Esophagus muscularis mucosa (tissue), 4 donors: ENCODE measurements at places on chromosomes 16 and 17. TPM values are rescaled to one million over a fixed set of nuclear protein-coding genes. Genes with fewer than 3 reads are reported as not detected.

SMIM36 gene
- total RNA-seq = not detected

KRTAP2-1 gene
- not detected for total RNA-seq

SLC5A10 gene
- total RNA-seq = not detected

ST6GALNAC2 gene
- total RNA-seq = 9.1 TPM

SF3B3 gene
- total RNA-seq = 61.8 TPM

C17orf100 gene
- total RNA-seq = 0.50 TPM

KRTAP2-3 gene
- not detected for total RNA-seq

SLC13A2 gene
- total RNA-seq = not detected

DNA sequence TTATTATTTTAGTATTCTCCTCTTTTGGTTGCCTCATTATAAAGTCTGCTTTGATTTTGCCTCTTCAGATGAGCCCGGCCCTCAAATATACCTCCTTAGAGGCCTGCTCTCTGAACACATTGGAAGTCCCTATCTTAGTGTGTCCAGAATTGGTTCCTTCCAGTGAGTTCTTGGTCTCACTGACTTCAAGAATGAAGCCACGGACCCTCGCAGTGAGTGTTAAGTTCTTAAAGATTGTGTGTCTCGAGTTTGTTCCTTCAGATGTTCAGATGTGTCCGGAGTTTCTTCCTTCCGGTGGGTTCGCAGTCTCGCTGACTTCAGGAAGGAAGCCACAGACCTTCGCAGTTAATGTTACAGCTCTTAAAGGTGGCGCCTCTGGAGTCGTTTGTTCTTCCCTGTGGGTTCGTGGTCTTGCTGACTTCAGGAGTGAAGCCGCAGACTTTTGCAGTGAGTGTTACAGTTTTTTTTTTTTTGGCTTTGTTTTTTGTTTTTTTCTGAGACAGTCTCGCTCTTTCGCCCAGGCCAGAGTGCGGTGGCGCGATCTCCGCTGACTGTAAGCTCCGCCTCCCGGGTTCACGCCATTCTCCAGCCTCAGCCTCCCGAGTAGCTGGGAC is 45.8 kb upstream of the NOS2 start:
- DNase-seq = no peak

GRCh38 chr16:12144355-12144754 is 167.8 kb downstream of the SNX29 start:
- DNase-seq = no peak

- DNase-seq = no peak
Observed at GRCh38 chr16:61500851-61501250, 535.4 kb downstream of the CDH8 start.

GRCh38 chr16:17245776-17246175 is 225.0 kb downstream of the XYLT1 start:
- DNase-seq = no peak

- no peak for DNase-seq
Observed at GRCh38 chr17:82031303-82031884, at the start of gene RAC3. Gene RAC3 (plus strand): TSS chr17:82031678. CDS start chr17:82031762, 84 bp downstream.

DNA sequence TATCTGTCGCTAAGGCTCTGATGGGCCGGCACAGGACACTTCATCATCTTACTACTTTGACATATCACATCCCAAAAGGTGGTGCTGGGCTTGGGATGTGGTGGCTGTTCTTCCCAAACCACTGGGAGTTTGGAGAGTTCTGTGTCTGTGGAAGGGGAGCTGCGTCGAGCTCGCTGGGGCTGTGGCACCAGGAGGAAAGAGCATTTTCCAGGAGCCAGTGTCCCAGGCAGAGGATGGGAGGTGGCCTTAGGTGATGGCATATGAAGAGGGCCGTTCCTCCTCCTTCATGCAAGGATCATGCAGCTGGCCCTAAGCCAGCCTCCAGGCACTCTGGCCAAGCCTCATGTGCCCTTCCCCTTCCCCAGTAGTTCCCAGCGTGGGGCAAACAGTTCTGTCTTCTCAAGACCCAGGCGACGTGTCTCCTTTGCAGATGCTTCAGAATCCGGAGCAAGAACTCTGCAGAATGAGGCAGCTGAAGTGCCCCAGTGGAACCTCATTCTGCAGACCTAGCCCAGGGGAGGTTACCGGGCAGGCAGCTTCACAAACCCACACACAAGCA is 89.4 kb upstream of the TNRC6C start:
- DNase-seq = no peak

DNA sequence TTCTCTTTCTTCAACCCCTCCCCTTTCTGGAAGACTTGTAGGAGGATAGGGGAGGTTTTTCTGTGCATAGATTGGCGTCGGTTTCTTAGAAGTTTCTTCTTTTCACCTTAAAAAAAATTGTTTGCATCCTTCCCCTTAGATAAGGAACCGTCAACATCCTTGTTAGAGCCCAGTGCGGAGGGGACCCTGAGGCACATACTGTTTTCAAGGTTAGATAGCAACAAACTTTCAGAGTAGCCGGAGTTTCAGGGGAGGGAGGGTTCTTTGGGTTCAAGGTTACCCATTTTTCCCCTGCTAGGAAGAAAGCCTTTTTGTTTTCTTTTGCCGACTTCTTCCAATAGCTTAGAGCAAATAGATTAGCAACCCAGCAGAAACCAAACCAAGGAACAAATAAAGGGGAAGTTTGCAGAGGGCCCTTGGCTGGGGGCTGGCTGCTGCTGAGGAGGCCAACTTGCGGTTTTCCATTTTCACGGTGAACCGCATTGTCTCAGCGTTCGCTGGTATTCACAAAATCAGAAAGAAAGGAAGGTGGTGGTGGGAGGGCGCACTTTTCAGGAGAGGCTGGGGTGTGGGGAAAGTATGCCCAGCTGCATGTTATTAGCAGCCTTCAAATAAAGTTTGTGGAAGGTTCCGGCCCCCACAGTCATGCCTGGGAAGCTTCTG is 28.8 kb downstream of the MSI2 start:
- DNase-seq = no peak

DNA sequence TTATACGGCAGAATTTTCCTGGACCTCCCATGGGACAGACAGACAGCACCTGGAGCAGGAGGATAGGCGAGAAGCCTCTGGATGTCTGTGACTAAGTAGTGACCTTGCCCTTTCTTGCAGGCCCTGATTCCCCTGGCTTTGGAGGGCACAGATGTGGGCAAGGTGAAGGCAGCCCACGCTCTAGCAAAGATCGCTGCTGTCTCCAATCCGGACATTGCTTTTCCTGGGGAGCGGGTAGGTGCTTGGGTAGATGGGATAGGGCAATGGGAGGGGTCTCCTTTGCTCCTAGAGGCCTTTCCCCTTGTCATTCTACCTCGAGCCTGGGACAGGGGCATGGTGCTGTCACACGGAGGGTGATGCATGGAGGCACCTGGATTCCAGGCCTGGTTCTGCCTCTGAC is 17.3 kb downstream of the SLC35G3 start:
- no peak for DNase-seq

DNA sequence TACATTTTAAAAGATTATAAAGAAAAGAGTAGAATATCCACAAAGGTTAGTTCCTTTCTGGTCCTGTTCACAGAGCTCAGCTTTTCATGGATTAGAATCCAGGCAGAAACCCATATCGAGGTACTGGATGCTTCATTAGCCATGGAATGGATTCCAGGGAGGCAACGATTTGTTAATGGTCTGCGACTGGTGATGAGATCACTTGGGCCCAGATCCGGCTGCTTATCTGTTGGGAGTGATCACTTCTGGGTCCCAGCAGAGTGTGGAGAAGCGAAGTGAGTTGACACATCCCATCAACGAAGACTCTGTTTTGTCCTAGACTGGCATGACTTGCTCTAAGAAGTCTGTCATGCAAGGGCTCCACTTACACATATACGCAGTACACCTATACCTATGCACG is 165.8 kb downstream of the MAF start:
- no peak for DNase-seq

DNA sequence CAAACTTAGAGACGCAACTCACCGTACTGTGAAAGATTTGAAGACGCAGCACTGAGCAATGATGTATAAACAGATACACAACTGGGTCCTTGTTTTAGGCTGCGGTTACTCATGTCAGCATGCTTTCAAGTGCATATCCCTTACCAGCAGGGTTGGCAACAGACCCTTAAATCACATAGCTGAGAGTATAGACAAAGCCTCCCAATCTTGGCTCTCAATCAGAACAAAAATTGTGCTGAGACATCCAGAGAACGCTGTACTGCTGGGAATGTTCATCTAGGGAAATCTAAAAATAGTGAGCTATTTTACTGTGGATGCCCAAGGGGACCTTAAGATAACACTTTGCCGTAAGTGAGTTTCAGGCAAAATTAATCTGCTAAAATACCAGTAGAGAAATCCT is 84.4 kb upstream of the NUDT7 start:
- DNase-seq = peak; percentile 66

- DNase-seq = peak; percentile 68
Observed at GRCh38 chr16:69711115-69711740, 15.1 kb downstream of the NQO1 start.

- no peak for DNase-seq
Observed at GRCh38 chr17:47776330-47777197, 43.5 kb downstream of the TBX21 start.

- no peak for DNase-seq
Observed at GRCh38 chr16:85916141-85916890, 17.4 kb downstream of the IRF8 start.

DNA sequence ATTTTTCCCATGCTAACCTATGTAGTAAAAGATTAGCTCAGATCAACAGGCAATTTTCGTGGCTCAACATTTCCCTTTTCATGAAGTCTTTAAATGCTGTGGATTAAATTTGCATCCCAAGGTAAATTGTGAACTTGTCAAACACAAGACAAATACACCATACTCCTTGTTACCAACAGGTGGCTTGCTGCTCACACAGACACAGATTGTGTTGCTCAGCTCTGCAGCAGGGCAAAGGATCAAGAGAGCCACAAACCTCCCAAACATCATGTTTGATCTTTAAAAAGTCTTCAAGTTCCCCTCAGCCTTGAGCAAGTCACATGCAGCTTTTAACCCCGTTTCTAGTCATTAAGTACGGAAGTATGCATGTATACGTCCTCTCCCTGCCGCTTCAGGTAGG is 119.6 kb upstream of the CNTNAP4 start:
- no peak for DNase-seq

GRCh38 chr17:1963250-1963649 is 61.9 kb downstream of the RTN4RL1 start:
- no peak for DNase-seq

DNA sequence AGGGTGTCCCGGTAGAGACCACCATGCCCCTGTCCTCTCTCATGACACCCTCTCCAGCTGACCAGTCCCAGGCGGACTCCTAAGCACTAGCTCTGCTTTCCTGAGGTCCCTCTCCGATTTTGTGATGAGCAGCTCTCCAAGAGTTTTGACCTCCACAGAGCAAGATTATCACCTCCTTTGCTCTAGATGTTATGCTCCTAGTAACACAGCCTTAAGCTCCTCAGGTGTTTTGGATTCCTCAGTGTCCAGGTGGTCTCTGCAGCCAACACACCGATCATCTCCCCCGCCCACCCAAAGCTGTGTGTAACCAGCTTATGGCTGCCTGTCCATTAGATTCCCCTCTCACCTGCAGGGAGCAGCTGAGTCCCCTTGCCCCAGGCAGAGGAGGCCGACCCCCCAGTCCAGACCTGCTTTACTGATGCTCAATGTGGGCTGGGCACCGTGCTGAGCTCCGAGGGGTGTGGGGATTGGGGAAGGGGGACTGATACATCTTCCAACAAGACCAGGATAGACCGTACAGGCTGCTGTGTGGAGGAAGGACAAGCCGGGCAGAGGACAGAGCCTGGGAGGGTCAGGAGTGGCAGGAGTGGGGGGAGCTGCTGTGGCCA is 2.3 kb downstream of the TRPV3 start:
- DNase-seq = no peak

DNA sequence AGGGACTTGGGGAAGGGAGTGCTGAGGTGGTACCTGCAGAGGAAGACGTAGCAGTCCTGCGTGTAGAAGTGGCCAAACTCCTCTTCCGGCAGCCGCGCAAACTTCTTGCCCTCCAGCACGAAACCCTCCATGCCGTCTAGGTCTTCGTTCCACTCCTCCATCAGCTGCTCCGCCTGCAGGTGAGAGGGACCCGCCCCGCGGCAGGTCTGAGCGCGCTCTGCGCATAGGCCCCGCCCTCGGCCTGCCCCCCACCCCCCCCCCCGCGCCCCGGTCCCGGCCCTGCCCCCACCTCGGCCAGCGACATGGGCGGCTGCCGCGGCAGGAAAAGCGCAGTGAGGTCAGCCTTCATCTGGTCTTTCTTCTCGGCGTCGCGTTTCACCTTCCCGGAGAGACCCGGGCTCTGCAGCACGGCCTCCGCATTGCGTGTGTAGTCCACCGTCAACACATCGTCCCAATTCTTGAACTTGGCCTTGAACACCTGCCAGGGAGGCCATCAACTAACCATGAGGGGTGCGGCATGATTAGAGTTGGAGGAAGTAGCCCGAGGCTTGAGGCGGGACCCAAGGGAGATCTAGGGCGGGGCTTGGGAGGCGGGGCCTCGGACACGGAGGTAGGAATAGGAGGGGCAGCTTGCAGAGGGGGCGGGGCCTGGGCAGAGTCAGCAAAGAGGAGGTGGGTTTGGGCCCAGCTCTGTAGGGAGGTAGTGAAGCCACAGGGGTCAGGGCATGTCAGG is 11.5 kb downstream of the FLII start:
- DNase-seq = no peak

DNA sequence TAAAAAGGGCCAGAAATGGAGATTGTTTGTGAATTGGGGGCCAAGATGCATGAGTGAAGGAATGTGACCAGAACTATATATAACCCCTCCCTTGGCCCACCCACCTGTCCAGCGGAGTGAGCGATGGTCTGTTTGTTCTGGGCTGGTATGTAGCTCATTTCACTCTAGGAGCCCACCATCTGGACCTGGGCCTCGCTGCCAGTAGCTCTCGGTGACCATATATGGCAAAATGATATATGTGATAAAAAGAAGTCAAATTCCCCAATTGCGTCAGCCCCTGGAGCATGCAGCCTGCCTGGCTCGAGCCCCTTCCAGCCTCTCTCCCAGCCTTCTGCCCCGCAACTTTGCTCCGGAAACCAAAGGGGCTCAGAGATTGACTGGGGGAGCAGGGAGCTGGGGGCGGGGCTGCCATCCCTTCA is 47.3 kb downstream of the CCDC42 start:
- no peak for DNase-seq

DNA sequence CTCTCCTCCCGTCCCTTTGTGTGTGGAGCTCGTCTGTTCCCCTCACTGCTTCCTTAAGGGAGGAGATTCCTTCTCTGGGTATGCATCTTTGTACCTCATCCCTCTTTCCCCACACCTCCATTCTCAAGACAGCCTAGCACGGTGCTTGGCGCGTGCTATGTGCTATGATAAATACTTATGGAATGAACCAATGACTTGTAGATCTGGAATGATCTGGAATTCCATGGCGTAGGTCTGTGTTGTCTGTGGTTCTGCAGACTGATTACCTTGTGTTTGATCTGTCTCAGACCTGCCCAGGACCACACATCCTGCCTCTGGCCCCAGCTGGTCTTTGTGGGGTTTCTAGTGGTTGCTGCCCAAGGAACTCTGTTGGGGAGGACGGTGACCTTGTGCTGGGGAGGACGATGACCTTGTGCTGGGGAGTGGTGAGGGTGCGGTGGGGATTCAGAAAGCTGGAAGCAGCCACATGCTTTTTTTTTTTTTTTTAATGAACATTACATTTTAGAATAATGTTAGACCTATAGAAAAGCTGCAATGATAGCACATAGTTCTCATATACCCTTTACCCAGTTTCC is 33.5 kb upstream of the ETV4 start:
- no peak for DNase-seq
